RKO (cell line): ENCODE measurements at places on chromosomes 3 and 15.

DNA sequence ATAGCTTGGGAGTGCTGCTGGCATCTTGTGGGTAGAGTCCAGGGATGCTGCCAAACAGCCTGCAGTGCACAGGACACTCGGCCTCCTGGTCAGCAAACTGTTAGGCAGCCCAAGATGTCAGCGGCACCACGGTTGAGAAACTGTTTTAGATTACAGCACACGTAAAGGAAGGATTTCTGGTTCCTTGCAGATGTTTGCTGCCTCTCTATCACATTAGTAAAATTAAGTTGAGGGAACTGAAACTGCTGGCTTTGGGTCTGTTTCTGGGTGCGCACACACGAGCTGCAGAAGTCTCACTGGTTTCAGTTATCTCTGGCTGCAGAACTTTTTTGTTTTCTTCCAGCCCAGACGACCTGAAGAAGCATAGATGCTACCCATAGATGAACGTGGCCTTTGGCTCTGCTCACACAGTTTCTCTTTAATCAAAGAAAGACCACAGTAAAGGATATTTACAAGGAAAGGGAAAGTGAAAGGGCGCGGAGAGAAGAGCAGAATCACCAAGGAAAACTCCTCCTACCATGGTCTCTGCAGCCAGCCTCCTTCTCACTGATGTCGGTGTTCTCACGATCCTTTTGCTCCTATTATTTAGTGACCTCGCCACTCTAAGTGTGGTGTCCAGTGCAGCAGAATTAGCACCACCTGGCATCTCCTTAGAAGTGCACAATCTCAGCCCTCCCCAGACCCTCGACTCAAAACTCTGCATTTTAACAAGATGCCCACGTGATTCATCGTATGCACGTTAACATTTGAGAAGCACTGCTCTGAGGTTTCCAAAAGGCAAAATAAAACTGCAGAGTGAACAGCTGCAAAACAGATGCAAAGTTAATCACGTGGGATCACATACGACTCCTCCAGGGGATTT is 50.6 kb upstream of the AKAP13 start:
- no peak for DNase-seq

GRCh38 chr15:49901996-49902684 is 216.9 kb downstream of the ATP8B4 start:
- DNase-seq, result no peak

- DNase-seq, result no peak
Observed at GRCh38 chr3:156859578-156859977, 33.4 kb downstream of the LEKR1 start.

GRCh38 chr3:10292505-10293419 is at the start of gene GHRL:
Gene GHRL, minus strand, starts transcription at chr3:10292947. Its CDS starts 2,767 bp downstream, at chr3:10290180.
- no peak for DNase-seq

DNA sequence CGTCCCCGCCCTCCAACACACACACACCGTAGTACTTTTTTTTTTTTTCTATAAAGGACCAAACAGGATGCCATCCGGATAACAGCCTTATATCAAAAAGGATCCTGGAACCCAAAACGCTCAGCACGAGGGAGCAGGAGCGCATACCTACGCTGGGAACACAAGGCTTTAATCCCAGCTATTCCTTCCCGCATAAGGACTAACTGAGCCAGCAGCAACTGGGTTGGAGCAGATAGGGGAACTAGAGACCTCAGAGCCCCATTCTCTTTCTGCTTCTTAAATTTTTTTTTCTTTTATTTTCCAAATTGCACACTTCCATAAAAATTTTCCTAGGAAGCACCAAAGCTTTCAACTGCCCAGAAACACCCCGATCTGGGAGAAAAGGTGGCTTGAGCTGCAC is 1.3 kb downstream of the TRANK1 start:
- no peak for DNase-seq

GRCh38 chr3:130755666-130756065 is 9.0 kb upstream of the PIK3R4 start:
- no peak for DNase-seq

- no peak for DNase-seq
Observed at GRCh38 chr3:59040902-59041301, 8.9 kb downstream of the CFAP20DC start.

DNA sequence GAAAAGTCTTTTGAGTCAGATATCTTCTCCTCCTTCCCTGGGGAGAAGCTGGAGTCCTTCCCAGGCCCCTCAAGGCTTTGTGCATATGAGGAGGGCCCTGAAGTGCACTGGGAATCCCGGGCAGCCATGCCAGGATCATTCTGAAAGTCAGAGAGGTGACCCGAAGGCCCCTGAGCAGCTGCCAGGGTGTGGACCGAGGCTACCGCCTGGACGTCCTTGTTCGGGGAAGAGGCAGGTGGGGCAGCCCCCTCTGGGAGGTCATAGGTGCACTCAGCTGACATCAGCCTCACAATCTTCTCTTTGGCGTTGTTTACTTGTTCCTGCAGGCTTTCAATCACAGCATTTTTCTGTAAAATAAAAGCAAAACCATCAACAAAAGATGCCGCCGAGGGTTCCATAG is 73.8 kb upstream of the GSK3B start:
- no peak for DNase-seq

DNA sequence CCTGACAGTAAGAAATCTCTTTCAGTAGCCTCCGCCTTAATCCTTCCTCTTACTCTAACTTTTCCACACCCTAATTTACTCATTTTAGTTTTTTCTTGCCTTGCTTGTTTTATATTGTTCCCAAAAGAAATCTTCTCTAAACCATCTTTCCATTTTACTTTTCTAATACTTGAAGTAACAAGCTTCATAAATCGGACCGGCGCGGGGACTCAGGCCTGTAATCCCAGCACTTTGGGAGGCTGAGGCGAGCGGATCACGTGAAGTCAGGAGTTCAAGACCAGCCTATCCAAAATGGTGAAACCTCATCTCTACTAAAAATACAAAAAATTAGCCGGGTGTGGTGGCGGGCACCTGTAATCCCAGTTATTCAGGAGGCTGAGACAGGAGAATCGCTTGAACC is 17.3 kb downstream of the ZNF148 start:
- no peak for DNase-seq

DNA sequence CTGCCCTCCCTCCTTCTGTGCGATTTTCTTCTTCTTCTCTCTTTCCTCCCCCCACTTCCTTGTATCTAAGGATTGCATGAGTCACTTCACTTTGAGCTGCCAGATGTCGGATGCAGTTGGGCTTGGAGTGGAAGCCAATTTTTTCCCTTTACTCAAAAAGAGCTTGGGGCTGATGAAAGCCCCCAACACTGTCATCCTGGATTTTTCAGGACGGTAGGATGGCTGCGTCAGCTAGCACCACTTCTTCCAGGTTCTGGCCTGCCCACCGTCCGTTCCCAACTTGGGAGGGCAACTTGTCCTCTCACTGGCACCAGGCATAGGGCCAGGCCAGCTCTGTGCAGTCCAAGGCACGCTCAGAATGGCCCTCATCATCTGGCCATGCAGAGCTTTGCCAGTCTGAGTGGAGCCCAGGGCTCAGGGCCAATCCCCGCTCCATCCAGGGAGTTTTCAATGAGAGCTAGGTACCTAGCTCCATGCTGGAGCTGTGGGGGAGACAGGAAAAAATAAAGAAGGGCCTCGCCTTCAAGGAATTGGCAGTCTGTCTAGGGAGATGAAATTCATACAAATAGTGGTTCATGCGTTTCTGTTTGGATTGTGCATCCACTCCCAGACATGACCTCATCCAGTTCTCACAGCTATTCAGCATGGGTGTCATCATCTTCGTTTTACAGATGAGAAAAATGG is 47.7 kb upstream of the INSYN1 start:
- DNase-seq, result no peak

- DNase-seq, result peak; percentile 3
Observed at GRCh38 chr3:147838652-147839051, 429.5 kb downstream of the ZIC1 start.

- DNase-seq, result no peak
Observed at GRCh38 chr3:23949784-23950183, 4.7 kb downstream of the NR1D2 start.

DNA sequence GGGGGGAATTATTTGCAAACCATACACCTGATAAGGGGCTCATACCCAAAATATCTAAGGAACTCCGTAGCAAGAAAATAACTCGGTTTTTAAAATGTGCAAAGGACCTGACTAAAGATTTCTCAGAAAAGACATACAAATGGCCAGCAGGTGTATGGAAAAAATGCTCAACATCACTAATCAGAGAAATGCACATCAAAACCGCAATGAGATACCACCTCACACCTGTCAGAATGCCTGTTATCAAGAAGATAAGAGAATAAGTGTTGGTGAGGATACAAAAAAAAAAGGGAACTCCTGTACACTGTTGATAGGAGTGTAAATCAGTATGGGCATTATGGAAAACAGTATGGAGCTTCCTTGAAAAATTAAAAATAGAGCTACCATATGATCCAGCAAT is 89.4 kb downstream of the C3orf70 start:
- DNase-seq, result no peak

GRCh38 chr3:160331127-160331937 is 67.7 kb downstream of the IFT80 start:
- peak; percentile 46 for DNase-seq

DNA sequence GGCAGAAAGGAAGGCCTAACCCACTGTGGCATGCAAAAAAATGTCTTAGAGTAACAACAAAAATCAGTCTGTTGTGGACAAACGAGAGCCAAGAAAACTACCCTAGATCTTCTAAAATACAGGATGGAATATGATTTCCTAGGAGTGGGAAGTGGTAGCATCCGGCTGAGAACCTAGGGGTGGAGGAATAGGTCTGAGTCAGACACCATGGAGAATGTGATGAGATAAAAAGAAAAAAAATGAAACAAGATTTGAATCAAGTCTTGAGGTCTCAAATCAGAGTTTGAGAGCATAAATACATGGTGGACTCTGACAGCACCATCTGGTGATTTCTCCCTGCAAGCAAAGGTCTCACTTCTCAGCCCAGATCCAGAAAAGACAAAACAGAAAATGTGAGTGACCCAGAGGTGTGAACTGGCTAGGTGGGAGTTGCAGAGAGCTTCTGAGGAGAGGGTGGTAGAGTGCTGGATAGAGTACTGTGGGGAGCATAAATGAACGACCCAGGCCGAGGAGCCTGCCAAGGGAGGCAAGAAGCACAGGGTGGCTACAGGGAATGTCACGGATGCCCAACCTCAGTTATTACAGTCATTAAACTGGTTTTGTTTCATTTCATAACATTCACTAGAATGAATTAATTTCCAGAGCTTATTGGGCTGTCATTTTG is 27.6 kb upstream of the VEPH1 start:
- DNase-seq, result peak; percentile 19

DNA sequence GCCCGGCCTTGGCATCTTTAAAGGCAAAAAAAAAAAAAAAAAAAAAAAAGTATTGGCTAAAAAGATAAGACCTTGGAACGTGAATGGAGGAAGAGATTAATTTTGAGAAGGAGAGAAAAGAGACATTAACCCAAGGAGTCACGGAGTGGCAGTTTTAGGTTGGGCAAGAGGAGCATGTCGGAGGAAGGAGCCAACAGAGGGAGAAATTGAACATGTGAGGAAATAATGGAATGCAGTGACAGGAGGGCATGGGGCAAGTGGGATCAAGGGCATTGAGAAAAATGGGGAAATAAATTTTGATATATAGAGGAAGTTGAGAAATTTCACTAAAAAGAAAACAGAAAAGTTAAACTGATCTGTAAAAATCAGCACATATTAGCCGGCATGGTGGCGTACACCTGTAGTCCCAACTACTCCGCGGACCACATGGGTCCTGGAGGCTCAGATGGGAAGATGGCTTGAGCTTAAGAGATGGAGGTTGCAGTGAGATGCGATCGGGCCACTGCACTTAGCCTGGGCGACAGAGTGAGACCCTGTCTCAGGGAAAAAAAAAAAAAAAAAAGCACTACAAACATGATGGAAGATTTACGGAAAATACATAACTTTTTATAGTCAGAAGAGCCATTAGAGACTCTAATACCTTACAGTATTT is 1.2 kb downstream of the HAUS2 start:
- no peak for DNase-seq

- no peak for DNase-seq
Observed at GRCh38 chr3:73433687-73434086, 191.1 kb downstream of the PDZRN3 start.

DNA sequence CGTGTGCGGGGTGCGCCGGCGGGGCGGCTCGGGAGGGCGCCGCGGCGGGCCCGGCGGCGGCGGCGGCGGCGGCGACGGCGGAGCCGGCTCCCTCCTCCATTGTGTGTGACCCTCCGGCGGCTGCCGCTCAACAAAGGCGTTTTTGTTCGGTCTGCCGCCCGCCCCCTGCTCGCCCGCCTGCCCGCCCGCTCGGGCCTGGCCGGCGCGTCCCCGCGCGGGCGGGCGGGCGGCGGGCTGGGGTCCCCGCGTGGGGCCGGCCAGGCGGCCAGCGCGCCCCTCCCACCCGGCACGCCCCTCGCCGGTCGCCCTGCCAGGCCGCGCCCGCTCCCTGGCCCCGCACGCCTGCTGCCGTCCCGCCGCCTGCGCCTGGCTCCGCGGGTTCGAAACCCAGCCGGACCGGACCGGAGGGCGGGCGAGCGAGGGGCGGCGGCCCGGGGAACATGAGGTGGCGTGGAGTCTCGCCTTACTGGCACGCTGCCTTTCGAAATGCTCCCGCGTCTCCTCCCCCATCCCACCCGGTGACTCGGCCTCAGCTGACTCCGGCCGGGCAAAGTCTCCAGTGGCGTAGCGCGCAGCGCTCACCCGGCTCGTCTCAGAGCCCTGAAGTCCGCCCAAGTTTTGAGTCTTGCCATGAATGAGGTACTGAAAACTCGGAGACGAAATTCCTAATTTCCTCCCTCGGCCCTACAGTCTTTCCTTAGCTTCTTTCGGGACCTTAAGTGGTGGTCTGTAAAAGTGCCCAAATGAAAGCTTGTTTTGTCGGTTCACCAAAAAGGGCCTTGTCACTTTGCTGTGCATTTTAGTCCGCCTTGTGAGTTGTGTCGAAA is 588 bp downstream of the MAPK6 start:
- peak; percentile 92 for DNase-seq

DNA sequence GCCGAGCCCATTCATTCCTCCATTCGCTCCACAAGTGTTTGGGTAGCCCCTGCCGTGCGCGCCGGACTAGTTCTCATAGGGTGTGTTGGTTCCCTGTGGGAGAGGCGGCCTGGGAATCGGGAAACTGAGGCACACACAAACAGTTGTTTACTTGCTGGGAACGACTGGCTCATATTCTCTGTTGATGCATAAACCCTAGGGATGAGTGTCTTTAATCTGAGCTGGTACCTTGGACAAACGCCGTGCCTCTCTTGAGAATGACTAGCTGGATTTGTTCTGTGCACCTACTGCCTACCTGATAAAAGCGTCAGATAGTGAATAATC is 737 bp downstream of the DNAJA4 start:
- DNase-seq, result peak; percentile 16

GRCh38 chr15:84598993-84599392 is 1.8 kb upstream of the ZSCAN2 start:
- DNase-seq, result peak; percentile 79

GRCh38 chr3:152021951-152022461 is 148.6 kb downstream of the SUCNR1 start:
- peak; percentile 17 for DNase-seq

- DNase-seq, result no peak
Observed at GRCh38 chr3:162217647-162218046, 721.0 kb downstream of the OTOL1 start.

- no peak for DNase-seq
Observed at GRCh38 chr15:52109559-52110451, 2.8 kb downstream of the BCL2L10 start.

GRCh38 chr3:38205472-38205805 is 40.1 kb downstream of the OXSR1 start:
- no peak for DNase-seq
